ENCODE measurements at places on chromosomes 7 and 10.

DNA sequence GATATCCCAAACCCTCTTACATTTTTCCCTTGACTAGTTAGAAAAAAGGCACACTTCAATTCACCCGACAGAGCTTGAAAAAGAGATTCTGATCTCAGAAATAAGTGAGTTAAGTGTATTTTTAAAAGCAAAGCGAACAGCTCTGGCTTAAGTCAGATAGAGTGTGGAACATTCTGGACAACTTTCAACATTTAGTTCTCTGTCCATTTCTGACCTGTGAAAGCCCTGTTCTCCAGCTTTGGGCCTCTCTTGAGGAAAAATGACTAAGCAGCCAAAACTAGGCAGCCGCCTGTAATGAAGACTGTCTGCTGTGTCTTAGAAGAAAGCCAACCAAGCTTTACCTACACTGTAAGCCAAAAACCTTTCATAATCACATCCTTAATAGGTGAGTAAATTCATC is 50.5 kb downstream of the CDK6 start:
- DNase-seq, result no peak

- DNase-seq, result no peak
Measured at GRCh38 chr10:107826171-107826570, 661.7 kb upstream of the SORCS1 start.

GRCh38 chr10:125102821-125103220 is 57.5 kb downstream of the CTBP2 start:
- DNase-seq, result no peak

GRCh38 chr10:10642751-10643150 is 374.9 kb upstream of the CELF2 start:
- no peak for DNase-seq

DNA sequence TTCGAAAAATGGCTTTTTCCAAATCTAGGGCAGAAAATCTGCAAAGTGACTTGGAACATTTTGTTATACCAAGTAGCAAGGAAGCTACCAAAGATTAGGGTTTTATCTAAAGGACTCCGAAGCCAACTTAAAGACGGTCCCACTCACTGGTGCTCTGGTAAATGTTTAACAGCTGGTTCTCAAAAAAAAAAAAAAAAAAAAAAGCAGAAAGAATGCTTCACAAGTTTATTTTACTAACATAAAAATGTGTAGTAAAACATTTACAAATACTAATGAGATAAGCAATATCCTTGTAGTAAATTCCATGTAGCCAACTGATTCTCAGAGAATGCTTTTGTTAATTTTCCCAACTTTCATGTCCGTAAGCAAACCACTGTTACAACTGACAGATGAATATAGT is 38.4 kb downstream of the TAF3 start:
- DNase-seq, result no peak

Measured in NCI-H1694 (cell line).